ENCODE measurements at places on chromosomes 16 and 17.

- DNase-seq: no peak
Observed at GRCh38 chr17:58343131-58343530, 8.9 kb downstream of the SUPT4H1 start.

GRCh38 chr17:77887110-77887463 is 71.4 kb upstream of the TNRC6C start:
- DNase-seq: no peak

DNA sequence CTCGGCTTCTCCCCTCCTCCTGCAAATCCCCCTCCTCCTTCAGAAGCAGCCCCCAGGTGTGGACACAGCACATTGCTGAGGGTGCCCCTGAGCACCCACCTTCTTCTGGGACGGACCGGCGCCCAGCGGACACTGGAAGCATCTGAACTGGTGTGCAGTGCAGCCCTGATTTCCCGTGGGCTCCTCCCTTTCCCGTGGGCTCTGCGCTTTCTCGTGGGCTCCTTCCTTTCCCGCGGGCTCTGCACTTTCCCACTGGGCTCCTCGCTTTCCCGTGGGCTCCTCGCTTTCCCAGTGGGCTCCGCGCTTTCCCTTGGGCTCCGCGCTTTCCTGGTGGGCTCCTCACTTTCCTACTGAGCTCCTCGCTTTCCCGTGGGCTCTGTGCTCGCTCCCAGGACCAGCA is 32.6 kb upstream of the ACSF3 start:
- no peak for DNase-seq

DNA sequence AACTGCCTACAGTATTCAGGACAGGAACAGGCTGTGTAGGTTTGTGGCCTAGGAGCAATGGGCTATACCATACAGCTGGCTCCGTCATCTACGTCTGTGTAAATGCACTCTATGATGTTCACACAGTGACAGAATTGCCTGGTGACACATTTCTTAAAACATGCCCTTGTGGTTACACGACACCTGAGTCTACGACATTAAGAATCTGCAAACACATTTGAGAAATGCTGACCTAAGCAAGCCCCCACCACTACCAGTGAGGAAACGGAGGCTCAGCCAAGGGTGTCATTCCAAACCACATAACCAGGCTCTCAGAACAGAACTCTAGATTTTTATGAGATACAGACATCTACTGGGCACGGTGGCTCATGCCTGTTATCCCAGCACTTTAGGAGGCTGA is 23.5 kb downstream of the USP36 start:
- DNase-seq: no peak

DNA sequence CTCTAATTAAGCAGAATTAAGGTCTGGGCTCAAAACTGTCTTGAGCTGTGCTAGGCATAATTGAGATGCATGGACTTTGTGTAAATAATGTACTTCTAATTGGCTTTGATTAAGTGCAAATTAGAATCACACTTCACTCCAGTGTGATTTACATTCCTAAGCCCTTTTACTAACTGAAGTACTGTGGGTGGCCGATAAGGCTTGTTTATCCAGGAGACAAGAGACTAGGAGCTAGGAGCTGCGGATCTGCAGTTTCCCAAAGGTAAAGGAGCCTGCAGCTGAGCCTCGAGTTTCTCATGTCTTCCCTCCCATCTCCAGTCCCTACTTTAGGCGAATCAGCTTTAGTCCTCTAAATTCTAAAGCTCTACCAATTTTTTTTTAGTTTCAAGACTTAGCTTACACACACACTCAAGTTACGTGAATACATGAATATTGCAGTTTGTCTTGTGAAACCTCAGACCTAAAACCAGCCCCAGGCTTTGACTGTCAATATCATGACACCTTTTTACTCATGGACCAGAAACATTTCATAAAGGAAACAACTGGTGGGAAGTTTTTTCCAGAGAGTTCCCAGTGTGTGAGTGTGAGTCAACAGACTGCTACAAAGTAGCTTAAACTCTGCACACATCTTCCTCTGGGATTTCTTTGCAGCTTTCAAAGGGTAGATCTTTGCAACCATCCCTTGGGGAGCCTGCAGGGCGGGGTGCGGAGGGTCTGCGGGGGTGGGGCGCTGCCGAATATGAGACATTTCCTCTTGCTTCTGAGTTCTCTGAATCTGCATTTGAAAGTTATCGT is 113.9 kb upstream of the TBX2 start:
- DNase-seq: no peak

DNA sequence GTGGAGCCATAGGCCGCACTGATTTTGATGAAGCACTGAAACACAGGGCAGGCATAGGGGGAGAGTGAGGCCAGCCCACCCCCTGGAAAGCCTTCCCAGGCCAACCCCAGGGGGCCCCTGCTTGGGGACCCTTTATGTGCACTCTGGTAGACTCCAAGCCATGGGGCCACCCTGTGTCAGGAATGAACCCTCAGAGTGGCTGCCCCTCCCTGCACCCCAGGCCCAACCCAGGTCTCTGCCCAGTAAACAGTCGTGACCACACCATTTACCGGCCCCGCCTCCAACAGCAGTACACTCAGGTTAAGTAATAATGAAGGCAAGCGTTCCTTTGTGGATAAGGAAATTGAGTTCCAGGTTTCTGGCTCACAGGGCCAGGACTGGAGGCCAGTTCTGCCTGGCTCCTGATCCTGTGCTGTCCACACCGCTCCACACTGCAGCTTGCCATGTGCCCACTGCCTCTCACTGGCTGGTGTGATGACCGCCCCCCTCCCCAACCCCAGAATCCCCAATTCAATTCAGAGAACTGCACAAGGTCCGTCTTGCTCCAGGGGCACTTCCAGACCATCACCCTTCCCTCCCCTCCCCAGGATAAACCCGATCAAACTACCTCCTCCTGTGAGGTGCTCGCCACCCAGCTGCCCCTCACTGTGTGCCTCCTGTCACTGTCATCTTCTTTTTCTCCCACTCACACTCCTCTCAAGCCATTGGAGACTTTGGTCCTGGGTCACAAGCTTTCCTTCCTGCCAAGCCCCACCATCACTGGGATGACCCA is 13.6 kb downstream of the PIMREG start:
- no peak for DNase-seq

GRCh38 chr16:1779741-1780676 is 2.4 kb downstream of the SPSB3 start:
- DNase-seq: no peak

GRCh38 chr17:27956601-27957445 is 63.7 kb upstream of the LYRM9 start:
- no peak for DNase-seq

DNA sequence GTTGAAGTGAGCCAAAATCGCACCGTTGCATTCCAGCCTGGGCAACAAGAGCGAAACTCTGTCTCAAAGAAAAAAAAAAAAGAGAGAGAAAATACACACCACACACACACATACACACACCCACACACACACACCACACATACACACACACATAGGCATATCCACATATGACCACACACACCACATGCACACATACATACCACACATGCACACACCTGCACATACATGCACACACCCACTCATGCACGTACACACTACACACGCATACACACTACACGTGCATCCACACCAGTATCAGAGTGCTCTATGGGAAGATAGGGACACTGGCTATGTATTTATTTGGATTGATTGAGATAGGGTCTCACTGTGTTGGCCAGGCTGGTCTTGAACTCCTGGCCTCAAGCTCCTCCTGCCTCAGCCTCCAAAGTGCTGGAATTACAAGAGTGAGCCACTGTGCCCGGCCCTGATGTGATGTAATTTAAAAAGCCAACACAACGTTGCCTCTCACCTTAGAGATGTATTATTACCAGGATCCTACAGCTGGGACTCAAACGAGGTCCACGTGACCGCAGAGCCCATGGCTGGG is 17.8 kb upstream of the GINS2 start:
- DNase-seq: no peak

DNA sequence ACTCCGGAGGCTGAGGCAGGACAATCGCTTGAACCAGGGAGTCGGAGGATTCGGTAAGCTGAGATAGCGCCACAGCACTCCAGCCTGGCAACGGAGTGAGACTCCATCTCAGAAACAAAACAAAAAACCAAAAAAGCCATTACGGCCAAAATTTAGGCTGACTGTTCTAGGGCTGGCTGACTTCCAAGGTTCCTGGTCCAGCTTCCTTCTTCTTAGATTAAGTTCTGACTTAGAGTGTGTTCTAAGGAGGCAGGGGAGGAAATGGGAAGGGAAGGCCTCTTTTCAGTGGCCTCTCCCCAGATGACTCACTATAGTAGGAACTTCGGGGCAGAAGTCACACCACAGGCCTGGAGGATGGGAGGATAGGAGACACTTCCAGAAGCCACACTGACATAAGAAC is 27.7 kb upstream of the CLEC18B start:
- DNase-seq: no peak

GRCh38 chr17:56887552-56888467 is 26.0 kb downstream of the TRIM25 start:
- no peak for DNase-seq

- no peak for DNase-seq
Observed at GRCh38 chr17:73227379-73227778, 34.3 kb downstream of the CPSF4L start.

DNA sequence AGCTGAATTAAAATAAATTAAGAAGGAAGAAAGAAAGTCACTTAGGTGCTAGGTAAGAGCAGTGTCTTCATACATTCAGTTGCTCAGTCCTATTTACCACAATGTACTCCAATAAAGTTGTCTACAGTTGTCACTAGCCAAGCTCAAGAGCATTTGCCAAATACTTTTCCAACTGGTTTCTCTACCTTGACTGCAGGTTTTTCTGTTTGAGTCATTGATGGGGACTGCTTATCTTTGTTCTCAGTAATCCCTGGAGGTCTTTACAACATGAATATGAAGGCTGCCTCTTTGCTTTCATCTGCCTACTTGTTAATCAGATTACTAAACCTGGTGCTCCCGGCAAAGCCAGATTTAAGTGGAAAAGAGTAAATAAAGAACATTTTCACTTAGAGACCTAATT is 64.6 kb upstream of the CLEC18B start:
- no peak for DNase-seq

GRCh38 chr17:418421-418751 is 65.8 kb upstream of the RPH3AL start:
- DNase-seq: no peak

DNA sequence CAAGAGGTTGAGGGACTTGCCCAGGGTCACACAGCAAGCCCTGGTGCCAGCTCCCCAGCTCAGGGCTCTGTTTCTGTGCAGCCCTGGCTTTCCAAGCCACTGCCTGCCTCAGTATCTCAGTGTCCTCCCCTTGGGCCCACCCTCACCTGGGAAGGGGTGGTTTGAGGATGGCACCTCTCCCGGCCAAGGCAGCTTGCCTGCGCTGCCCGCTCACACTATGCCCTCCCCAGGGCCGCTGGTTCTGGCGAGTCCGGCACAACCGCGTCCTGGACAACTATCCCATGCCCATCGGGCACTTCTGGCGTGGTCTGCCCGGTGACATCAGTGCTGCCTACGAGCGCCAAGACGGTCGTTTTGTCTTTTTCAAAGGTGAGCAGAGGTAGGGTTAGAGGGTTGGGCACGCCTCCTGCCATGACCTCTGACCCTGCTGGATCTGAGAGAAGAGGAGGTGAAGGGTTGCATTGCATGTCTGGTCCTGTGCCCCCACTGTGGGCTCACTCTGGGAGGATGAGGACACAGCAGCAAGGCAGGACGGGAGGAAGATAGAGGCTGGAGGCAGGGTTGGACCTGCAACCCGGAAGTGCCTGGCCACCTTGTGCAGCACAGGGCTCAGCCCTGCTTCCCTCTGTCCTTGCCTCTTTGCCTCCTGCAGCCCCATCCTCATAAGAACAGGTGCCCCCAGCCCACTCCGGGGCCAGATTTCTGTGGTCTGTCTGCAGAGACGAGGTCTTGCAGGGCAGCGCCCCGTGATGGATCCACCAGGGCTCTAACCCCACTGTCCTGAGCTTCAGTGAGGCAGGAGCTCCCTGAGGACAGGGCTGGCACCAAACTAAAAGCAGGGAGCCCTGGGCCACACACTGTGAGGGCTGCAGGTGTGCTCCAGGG is 16.7 kb downstream of the MMP15 start:
- DNase-seq: no peak

GRCh38 chr17:521561-522325 is 169.1 kb upstream of the RPH3AL start:
- DNase-seq: no peak

DNA sequence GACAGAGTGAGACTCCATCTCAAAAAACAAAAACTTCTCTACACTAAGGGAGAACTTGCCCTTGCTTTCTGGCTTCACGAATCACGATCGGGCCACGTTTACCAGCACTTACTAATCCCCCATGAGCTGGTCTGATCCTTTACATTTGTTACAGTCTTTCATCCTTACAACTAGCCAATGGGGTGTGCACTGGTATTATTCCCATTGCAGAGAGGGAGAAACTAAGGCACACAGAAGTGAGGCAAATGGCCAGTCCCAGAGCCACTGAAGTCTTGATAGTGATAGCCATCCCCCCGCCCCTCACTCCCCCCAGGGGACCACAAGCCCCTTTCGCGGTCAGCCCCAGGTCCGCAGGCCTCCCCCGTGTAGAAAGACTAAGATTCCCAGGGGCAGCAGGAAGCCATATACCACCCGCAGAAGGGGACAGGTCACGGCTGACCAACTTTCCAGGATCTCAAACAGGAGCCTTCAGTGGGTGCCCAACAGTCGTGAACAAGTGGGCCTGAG is 868 bp downstream of the NATD1 start:
- DNase-seq: no peak

DNA sequence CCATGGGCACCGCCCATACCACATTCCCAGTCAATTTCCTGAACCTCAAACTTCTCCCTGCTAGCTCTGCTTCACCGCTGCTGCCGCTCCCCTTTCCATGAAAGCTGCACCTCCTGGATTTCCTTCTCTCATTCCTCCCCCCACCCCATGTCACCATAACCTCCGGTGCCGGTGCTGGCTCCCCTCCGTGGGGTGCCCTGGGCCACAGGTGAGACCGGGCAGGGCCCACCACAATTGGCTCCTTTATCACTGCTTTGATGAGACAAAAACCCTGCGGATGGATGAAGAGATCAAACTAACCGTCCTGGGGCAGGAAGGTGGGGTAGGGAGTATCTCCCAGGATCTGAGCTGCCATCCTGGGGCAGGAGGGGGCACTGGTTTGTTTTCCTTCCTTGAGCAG is 111.3 kb upstream of the LHX1 start:
- no peak for DNase-seq

- DNase-seq: no peak
Observed at GRCh38 chr17:39699818-39700147, at the start of gene ERBB2. Gene ERBB2, plus strand, starts transcription at chr17:39700064. Its CDS starts 175 bp downstream, at chr17:39700239.

- no peak for DNase-seq
Observed at GRCh38 chr17:47735536-47736011, 2.5 kb downstream of the TBX21 start.

GRCh38 chr16:82755570-82756282 is 129.0 kb downstream of the CDH13 start:
- DNase-seq: no peak

GRCh38 chr16:89607453-89607852 is 6.0 kb upstream of the DPEP1 start:
- no peak for DNase-seq

- DNase-seq: no peak
Observed at GRCh38 chr16:87470332-87470731, 22.5 kb downstream of the ZCCHC14 start.
